CD4-positive, alpha-beta T cell (primary cell): ENCODE measurements at places on chromosomes 6 and 20.

GRCh38 chr6:136579800-136580199 is 29.6 kb upstream of the MAP7 start:
- no peak for DNase-seq

DNA sequence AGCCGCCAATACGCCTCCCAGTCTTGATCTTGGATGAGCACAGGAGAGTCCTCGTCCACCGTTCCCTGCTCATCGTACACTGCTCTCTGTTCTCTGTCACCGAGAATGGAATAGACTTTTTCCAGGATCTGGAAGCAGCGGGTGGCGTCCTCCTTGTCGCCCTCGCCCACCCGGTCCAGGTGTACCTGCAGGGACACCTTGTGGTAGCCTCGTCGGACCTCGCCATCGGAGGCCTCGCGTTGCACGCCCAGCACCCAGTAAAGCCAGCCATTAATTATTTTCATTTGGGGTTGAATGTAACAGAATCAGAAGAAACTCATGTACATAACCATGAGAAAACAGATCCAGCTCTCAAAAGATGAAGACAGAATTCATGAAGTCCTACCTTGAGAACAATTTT is 59.9 kb downstream of the JAG1 start:
- DNase-seq, result no peak

DNA sequence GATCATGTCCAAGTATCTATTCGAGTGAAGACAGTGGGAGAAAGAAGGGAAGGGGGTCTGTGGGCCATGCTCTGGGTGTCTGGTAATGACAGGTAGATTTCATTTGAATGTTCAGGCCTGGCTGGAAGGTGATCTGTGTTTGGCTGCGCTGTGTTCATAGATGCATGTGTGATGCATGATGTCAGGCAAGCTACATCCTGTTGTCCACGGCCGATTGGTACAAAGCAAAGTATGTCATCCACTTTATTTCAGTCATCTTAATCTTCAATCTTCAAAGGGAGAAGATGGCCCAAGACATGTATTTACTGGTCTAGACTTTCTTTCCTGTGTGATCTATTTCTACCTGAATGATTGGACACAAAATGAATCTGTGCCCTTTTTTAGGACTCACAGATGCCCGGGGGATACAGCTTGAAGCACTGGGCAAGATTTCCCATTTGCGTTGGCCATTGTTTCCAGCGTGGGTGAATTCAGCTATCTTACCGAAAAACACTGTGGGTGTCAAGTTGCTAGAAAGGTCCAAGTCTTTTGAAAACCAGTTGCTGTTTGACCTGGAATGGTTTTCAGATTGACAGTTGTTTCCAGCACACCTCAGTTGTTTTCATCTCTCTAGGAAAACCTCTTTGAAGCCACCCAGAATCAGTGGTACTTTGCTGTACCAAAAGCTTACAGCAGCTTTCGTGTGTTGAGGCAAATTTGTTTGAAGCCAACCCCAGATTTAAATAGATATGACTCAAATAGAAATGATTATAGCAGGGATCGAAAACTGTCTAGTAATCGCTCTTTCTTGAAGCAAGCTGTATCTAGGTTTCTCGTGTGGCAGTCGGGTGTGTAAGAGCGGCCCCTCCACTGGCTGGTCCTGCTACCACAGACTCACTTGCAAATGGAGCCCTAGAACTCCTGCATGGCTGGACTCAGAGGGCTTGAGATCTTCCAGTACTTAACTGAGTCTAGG is 27.2 kb downstream of the DUSP22 start:
- no peak for DNase-seq

DNA sequence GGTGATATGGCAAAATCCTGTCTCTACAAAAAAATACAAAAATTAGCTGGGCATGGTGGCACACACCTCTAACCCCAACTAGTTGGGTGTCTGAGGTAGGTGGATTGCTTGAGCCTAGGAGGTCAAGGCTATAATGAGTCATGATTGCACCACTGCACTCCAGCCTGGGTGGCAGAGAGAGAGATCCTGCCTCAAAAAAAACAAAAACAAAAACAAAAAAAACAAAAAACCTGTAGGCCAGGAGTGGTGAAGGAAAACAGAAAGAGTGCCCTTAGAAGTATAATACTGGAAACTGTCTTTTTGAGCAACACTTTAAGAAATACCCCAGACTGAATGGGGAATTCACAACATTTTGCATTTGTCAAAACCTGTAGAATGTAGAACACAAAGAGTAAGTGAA is 85.3 kb downstream of the JARID2 start:
- DNase-seq, result no peak

- no peak for DNase-seq
Observed at GRCh38 chr20:46899621-46900020, 5.0 kb downstream of the EYA2 start.

DNA sequence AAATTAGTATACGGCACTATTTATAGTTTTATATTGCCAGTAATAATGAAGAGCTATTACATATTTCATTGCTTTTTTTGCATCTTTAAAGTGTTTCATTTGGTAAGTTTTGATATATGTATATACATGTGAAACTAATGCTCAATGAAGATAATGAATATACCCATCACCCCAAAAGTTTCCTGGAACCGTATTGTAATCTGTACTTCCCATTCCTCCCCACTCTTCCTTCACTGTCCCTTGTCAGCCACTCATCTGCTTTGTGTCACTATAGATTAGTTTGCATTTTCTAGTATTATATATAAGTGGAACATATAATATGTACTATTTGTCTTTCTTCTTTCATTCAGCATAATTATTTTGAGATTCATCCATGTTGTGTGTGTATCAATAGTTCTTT is 10.3 kb upstream of the TBC1D32 start:
- DNase-seq, result no peak

- DNase-seq, result no peak
Observed at GRCh38 chr6:24148154-24148570, 22.1 kb downstream of the NRSN1 start.

- DNase-seq, result no peak
Observed at GRCh38 chr6:39301606-39302005, 12.6 kb downstream of the KCNK17 start.

- no peak for DNase-seq
Observed at GRCh38 chr6:95175927-95176675, 401.2 kb upstream of the MANEA start.

- DNase-seq, result no peak
Observed at GRCh38 chr20:11766961-11767360, 150.7 kb upstream of the BTBD3 start.

- no peak for DNase-seq
Observed at GRCh38 chr20:64063389-64064144, 569 bp downstream of the TCEA2 start.

- DNase-seq, result no peak
Observed at GRCh38 chr20:33664085-33664761, 2.1 kb downstream of the C20orf144 start.

DNA sequence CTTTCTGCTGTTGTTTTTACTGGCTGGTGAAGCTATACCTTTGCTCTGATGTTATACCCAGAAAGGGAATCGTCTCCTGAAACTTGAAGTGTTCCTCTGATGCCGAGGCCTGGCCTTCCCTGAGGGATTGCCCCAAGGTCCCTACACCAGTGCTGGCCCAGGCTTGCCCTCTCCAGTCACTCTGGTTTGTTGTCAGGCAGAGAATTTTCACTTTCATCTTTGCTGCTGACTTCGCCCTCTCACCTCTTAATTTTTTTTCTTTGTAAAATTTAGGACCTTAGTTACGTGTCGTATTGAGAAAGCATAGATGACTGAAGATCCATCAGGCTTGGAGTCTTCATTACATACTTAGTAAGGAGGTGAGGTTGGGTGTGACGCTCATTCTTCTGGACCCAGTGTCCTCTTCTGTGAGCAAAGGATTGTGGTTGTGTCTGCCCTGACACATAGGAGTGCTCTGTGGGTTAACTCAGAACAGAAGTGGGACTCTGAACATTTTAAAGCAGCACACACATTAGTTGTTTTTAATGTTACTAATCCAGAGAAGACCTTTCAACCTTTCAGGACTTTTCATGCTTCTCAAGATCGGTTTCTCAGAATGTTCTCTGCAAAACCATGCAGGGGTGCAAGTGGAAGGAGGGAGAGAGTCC is 45.4 kb downstream of the TULP4 start:
- no peak for DNase-seq

GRCh38 chr6:44512868-44513741 is 125.6 kb downstream of the CDC5L start:
- DNase-seq, result no peak

DNA sequence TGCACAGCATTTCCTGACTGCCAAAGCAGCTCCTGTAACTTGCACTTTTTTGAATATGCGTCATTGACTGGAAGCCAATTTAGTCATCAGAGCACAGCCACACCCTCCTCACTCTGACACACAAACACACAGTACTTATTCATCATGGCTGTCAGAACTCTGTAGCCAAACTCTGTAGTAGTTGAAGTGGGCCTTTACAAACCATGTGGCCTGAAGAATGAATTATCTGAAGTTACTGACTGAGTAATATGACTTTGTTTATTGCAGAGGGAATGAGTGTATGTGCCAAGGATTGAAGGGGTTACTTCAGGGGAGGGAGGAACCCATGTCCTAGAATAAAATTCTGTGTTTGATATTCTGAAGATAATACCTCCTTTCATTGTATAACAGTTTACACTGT is 102.7 kb downstream of the FIG4 start:
- DNase-seq, result no peak

GRCh38 chr6:73738367-73739028 is 42.5 kb downstream of the CD109 start:
- DNase-seq, result no peak

DNA sequence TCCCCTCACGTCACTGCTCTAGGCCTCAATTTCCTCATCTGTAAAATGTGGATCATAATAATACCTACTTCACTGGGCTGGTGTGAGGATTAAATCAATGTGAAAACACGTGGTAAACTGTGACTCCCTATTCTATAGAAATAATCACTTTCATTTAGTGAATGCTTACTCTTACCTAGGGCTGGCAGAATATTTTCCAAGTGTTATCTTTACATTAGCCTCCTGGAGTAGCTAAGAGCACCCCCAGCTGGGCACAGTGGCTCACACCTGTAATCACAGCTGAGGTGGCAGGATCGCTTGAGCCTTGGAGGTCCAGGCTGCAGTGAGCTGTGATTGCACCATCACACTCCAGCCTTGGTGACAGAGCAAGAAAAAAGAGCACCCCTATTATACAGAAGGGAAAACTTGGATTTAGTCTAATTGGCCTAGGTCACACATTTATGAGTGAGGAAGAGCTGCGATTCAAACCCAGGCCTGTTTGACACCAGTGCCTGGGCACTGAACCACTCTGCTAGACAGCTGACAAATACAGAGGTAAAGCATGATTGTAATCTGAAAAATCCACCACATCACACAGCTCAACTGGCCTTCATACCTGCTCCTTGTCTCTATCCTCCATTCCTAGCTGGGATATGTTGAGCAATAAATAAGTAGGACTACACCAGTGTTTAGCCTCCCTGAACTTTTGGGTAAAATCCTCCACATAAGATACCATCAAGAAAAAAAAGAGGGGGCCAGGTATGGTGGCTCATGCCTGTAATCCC is 1.4 kb upstream of the SNTA1 start:
- DNase-seq, result peak; percentile 12

- no peak for DNase-seq
Observed at GRCh38 chr6:37654727-37655500, 42.8 kb downstream of the MDGA1 start.

GRCh38 chr6:28977341-28978132 is 27.6 kb downstream of the ZNF311 start:
- DNase-seq, result no peak

- peak; percentile 35 for DNase-seq
Observed at GRCh38 chr6:390914-391558, 516 bp upstream of the IRF4 start.

DNA sequence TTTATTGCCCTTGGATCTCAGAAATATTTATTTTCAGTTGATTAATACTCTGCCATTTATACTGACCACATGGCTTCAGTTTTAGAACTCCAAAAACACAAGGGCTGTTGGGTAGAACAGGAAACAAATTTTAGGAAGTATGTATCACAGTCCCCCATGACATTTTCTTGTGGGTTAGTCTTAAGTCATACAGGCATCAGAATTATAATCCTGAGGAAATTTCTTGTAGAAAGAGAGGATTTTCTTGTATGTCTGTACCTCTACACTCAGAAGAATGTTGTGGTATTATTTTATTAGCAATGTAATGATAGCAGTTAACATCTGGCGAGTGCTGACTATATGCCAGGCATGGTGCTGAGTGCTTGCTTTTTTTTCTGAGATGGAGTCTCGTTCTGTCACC is 302.9 kb downstream of the CLIC5 start:
- no peak for DNase-seq

DNA sequence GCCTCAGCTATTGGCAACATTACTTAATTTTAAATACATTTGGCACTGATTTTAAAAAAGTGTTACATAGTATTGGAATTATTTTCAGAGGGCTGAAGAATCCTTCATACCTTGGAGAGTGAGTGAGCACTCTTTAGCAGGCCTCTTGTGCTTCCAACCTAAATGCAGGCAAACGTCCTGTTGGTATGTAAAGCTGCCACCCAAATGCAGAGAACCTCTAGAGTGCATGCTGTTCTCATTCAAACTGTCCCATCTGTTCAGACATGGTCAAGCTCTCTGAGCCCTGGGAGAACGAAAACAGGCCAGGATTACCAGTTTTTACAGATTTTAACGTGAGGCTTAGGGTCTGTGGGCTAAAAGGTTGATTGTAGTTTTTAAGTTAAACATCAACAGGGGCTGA is 378.0 kb upstream of the FLRT3 start:
- no peak for DNase-seq

GRCh38 chr6:29745855-29746449 is 22.7 kb downstream of the HLA-F start:
- no peak for DNase-seq
